ENCODE measurements at places on chromosomes 12 and 14.

- DNase-seq, result no peak
Measured at GRCh38 chr12:115660211-115660805, 617.2 kb downstream of the MED13L start.

DNA sequence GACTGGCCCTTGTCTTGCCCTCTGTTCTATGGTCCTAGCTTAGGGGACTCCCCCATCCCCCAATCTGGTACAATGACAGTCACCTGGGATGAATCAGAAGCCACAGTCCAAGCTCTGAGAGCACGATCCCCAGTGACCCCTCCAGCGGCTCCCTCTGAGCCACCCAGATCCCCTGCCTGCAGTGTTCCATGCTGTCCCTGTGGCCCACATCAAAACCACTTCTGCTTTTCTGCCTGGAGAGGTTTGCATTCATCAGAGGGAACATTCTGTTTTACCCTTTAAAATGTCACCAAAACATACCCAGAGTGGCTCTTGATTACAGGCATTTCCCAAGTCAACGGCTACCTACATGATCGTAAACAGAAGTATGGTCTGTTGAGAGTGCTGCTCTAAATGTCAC lies 47.5 kb downstream of the NOS1 start:
- DNase-seq, result no peak

GRCh38 chr12:23550753-23551152 lies 398.7 kb downstream of the SOX5 start:
- no peak for DNase-seq

GRCh38 chr14:32022525-32022924 lies 54.6 kb upstream of the ARHGAP5 start:
- no peak for DNase-seq

DNA sequence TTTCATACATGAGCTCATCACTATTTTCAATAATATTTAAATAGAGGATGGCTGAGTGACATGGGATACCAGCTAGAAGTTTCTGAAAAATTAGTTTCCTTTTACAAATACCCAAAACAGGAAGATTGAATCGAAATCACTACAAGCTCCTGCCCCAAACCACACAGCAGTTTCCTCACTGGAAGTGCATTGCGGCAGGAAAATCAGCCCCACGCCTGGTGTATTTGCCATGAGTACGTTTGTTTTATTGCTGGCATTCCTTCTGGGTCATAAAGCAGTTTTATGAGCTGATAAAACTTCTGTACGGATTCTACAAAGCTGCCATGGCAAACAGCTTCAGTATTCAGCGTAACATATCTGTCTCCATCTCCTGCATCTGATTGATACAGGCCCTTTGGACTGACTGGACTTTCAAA lies 23.7 kb downstream of the CDC42BPB start:
- no peak for DNase-seq

- no peak for DNase-seq
Measured at GRCh38 chr12:56766535-56766934, 3.4 kb downstream of the HSD17B6 start.

- no peak for DNase-seq
Measured at GRCh38 chr14:33908540-33909223, 42.2 kb downstream of the EGLN3 start.

DNA sequence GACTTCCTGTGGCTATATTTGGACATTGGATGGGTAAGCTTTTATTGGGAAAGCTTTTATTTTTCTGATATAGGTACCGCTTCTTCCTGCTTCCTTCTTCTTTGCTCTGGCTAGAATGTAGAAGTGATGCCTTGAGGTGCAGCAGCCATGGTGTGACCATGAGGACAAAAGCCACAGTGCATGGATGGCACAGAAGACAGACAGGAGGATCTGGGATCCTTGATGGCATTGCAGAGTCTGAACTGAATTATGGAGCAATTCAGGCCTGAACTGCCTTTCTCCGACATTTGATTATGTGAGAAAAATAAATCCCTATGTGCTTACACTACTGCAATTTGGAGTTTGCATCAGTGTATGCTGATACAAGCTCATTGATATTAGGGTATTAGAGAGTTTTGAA lies 191.3 kb upstream of the CRY1 start:
- no peak for DNase-seq

DNA sequence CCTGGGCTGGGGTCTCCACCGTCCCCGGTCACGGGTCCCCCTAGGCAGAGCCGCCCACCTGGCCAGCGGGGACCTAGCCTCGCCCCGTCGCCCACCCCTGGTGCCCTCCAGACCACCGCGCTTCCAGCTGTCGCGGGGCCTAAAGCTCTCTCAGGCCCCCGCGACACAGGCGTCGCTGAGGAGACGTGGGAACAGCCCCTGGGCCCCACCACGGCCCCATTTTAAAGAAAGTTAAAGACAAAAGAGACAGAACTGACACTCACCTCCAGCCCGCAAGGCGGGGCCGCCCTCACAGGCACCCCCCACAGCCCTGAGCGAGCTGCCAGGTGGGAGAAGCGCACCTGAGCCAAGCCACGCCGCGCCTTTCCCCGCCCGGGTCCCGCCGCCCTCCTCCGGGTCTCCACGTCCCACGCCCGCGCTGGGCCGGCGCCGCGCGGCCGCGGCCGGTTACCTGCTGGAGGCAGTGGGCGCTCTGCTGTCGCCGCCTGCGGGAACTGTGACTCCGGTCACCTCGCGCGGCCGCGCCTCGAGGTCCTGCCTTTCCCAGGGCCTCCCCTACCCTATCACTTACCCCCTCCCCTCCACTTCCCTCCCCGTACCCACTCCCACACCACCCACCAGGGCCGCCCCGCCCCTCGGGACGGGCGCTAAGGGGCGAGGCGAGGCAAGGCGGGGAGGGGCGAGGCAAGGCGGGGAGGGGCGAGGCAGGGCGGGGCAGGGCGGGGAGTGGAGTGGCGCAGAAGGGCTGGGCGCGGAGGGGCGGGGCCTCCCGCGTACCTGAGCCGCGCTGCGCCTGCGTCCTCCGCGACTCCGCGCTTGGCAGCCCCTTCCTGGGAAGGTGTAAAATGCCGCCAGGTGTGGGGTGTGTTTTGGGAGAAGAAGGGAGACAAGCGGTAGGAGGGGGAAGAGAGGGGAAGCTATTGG lies 31.2 kb downstream of the TC2N start:
- DNase-seq, result peak; percentile 91

DNA sequence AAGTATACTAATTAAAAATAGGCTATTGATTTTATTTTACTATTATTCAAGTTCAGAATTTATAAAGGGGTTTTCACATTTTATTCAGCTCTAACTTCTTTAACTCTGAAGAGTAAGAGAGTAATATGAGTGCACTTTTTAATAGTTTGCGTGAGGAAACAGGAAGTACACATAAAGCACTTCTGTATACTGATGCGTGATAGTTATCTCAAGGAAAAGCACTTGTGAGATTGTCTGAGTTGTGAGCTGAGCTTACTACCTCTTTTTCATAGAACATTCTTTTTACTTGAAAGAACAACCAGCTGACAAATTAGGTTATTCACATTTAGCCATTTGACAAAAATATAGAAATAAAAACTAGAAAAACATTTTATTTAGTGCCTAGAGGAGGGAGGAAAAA lies 1.9 kb downstream of the RAD51AP1 start:
- DNase-seq, result no peak

DNA sequence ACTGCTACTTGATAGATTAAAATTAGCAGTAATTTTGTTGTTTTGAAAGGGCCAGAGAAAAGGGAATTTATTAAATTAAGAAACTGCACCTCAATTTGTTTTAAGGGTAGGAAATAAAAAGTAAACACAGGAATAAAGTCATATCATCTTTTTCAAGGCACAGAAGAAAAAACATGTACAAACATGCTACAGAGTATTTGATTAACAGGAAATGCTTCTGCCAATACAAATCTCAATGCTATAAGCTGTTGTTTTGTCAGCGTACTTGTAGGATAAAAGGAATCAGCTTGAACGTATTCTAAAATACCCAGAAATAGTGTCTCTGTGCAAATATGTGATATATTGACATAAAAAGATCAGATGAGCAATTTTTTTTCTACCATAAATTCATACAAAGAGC lies 474.0 kb upstream of the MGAT4C start:
- DNase-seq, result no peak

GRCh38 chr14:66610154-66610563 lies 102.2 kb downstream of the GPHN start:
- DNase-seq, result no peak

- DNase-seq, result no peak
Measured at GRCh38 chr12:58575256-58575655, 345.0 kb downstream of the LRIG3 start.

DNA sequence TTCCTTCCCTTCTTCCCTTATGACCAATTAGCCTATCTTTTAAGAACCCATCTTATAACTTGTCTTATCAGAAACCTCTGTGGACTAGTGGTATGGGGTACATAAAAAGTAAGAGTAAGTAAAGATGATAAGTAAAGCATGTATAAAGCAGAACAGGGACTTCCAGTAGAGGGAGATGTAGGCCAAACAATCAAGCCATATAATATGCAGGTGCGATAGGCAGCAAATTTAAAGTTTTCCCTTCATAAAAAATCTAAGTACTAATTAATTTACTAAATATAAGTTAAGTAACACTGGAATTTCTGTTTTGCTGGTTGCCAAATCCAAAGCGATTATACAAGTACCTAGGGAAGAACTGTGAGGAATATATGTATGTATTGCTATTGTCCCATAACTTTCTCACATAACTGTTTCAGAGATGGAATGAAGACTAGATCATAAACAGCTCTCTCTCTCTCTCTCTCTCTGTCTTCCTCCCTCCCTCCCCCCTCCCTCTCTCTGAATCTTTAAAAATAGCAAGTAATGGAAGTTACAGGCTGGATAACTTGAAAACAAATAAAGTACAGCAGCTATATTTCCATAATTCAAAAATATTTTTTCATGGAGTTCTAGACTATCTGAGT lies 25.7 kb downstream of the METTL25 start:
- no peak for DNase-seq

- DNase-seq, result no peak
Measured at GRCh38 chr12:121297435-121297991, 1.0 kb upstream of the CAMKK2 start.

GRCh38 chr12:128863957-128864356 lies 10.7 kb downstream of the GLT1D1 start:
- no peak for DNase-seq

GRCh38 chr12:73629893-73630831 lies 907.5 kb upstream of the ATXN7L3B start:
- no peak for DNase-seq

DNA sequence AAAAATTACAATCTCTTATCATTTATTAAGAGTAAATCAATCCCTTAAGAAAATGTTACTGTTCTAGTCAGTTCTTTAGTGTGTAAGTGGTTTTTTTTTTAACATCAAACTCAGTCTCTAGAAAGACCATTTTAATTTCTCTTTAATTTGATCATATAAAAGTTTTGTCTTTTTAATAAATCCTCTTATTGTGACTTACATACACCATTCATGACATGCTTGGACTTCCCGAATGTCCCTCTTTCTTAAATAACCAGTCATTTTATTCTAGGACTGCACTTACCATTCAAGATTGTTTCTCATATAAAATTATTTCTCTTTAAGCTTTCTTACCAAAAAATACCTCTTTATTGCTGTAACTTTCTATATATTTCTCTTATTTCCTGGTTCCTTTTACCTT lies 60.8 kb upstream of the EVL start:
- DNase-seq, result no peak

DNA sequence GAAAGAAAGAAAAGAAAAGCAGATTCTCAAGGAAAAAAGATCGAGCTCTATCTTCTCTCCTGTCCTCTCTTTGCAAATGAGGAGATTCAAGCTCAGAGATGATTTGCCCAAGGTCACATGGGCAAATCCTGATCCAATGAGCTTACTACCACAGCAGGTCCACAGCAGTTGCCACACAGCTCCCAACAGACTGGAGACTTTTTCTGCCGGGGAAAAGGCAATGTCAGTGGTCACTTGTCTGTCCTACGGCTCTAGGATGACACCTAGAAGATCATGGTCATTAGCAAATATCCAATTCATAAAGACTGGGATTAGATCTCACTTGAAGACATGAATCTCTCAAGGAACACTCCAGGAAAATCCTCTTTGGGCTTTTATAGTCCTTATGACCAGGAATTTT lies 58.8 kb downstream of the TTC7B start:
- DNase-seq, result no peak

DNA sequence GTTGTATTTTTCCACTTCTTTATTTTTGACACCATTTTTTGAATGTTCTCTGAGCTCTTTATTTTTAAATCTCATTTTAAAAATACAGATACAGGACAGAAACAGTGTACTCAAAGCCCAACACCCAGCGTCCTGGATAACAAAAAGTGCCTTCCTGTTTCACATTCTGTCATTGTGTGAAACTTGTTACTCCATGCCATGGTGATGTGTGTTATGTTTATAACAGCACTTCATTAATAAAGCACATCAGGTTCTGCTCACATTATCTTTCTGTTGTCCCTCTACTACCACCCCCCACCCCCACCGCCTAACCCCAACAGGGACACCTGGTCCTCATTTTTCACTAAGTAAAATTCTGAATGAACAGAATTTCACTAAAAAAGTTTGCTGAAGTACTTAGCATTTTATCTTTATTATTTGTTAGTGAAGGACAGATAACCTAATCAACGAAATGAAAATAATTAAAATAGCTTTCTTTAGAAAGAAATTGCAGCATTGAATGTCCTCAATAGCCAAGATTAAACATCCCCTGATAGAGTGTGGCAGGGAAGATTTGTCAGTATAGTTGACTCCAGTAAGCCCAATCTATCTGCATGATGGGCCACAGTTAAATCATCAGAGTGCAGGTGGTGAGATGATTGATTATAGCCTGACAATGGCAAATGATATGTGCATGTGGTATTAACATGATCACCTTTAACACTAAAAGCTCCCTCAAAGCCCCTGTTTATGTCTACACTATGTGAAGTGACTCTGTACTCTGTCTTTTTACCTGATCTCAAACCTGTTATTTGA lies 153.9 kb downstream of the ACSS3 start:
- no peak for DNase-seq

GRCh38 chr12:51631591-51631990 lies 40.6 kb downstream of the SCN8A start:
- DNase-seq, result no peak

DNA sequence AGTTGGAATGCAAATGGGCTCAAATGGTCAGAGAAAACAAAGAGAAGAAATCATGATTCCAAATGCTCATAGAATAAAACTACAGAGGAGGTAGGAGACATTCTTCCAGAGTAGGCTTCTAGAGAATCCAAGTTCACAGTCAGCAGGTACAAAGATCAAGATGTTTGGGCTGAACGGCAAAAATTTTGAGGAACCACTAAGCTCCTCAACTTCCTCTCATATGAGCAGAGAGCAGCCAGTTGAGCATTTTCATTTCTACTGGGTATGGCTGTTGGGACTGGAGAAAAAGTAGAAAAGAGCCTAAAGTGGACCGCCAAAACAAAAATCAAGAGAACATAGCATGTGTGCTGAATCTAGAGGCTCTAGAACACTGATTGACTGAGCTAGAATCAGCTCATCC lies 73.8 kb upstream of the ARID2 start:
- no peak for DNase-seq

- no peak for DNase-seq
Measured at GRCh38 chr12:58847901-58848600, 72.3 kb downstream of the LRIG3 start.

DNA sequence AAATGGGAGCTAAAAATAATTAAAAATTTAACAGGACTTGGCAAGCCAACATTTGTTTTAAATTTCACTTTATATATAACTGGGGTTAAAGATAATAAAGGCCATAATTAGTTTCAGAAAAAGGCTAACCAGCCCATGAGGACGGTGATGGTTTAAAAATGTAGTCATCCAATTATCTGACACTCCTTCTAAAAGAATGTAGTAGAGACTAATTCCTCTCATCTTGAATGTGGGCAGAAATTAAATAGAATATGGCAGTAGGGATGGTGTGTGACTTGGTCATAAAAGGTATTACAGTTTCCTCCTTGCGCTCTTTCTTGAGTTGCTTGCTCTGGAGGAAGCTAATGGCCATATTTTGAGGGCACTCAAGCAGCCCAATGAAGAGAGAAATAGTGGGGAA lies 49.1 kb upstream of the PTPRB start:
- no peak for DNase-seq
